Endodermal cell (in vitro differentiated cells): ENCODE measurements at places on chromosomes 16 and 17. TPM values are rescaled to one million over a fixed set of nuclear protein-coding genes. Genes with fewer than 3 reads are reported as not detected.

The NTN3 gene
- 0.48 and 0.52 TPM in 2 replicates for total RNA-seq

DNA sequence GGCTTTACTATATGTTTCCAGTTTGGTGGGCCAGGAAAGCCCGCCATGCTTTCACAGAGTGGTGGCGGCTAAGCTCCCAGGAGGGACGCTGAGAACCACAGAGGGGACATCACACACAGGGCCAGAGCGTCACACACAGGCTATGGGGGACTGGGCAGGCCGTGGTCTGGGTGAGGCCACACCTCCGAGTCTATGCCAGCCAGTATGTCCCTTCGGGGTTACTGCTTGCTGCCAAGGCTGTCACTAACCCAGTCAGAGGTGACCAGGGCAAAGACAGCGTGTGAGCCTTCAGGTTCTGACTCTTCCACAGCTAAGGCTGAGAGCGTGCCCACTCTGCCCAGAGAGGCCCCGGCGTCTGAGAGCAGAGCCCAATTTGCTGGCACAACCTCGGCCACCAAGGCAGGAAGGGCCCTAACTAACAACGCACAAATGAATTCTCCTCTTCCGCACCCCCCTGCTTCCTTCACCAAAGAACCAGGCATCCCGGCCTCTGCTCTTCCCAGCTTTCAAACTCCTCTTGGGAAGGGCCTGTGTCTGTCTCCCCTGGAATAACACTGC, 2.9 kb downstream of the PLD6 start:
- no peak for DNase-seq

DNA sequence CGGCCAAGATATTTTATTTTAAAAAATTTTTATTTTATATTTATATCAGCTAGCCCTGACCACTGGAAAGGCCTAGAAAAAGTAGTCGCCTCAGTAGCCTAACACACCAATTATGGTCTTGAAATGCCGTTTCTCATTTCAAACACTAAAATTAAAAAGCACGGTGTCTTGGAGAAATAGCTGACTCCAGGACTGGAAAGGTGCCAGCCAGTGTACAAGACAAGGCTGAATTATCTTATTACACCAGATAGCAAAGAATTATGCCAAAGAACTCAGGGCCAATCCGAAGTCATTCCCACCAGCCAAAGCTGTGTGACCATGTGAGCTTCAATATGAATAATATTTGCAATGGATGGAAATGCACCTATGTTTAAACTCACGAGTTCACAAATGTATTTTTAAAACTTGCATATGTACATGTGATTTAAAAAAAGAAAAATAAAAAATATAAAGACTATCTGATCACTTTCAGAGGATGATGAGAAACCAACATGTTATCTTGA, 19.9 kb upstream of the ATP2C2 start:
- no peak for DNase-seq

GRCh38 chr16:89505204-89506112, 2.7 kb upstream of the SPG7 start:
- DNase-seq = no peak

DNA sequence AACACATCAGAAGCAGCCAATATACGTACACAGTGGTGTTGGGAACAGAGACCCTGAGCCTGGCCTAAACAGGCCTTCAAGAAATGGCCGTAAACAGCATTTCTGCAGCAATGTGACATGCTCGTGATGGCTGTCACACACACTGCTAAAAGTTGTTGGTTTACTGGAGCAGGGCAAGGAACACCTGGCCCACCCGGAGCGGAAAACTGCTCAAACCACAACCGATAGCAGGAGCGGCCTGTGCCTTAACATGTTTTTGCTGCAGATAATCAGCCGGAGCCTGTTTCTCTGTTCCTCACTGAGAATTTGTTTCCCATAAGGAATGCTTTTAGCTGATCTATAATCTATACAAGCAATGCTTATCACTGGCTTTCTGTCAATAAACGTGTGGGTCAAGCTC, 6.0 kb upstream of the DPEP1 start:
- DNase-seq = no peak
